ENCODE measurements at places on chromosomes 6 and 20.
A peak's percentile ranks its signal among the peaks of the same experiment; 100 is the strongest.

DNA sequence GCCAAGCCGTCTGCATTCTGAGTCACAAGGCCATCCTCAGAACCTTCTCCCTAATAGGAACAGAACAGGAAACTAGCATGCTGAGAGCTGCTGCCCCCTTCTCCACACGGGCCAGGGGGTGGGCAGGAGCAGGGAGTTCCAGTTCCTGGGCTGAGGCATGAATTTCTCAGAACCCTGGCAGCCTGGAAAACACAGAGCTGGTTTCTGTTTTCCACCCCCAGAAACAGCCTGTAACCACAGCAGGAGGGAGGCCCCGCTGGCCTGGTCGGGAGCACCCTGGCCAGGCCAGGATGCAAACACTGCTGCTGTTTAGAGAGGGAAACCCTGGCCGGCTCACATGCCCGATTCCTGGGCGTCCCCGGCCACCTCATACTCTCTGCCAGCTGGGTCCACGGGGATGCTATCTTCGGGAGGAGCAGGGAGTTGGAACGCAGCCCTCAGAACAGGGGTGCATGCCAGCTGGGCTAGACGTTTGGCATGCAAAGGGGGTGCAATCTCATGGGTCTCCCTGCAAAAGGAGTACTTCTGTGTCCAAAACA, 130.1 kb downstream of the NFATC2 start:
- DNase-seq = peak; percentile 35

DNA sequence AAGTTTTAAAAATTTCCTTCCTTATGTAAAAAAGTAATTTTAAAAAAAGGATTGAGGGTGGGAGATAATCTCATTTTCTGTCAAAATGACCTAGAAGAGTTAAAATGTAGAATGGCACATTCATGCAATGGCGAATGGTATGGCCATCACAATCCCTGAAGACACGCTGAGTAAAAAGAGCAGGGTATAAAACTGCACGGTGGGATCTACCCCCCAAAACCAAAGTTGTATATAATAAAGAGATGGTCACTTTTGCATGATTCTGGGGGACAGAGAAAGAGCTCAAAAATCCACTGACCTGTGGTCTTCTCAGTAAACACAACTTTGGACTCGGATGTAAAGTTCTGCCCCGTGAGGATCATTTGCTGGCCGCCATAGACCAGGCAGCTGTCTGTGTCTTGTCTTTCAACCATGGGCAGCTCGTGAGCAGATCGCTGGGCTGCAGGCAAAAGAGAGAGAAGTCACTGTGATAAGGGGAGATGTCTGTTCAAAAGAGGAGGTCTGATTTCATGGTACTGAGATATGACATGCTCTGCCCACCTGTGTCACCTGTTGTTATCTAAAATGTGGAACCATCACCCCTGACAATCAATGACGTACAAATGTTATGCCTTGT, 88.2 kb downstream of the NFATC2 start:
- DNase-seq = no peak

DNA sequence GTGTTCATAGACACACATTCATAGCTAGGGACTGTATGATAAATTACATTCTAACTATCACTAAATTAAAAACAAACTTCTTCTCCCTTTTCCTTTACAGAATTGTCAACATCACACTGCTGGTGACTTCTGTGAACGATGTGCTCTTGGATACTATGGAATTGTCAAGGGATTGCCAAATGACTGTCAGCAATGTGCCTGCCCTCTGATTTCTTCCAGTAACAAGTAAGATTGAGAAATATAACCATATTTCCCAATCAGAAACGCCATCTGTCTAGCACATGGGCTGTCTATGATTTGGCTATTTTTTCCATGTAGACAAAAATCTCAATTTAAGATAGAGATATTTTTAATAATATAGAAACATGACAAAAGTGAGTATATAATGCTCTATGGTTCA, 367.7 kb downstream of the ARHGAP18 start:
- DNase-seq = no peak

- no peak for DNase-seq
These were observed 467.5 kb upstream of the ADGRB3 start for GRCh38 chr6:68167604-68168003.

GRCh38 chr6:110778333-110778732, 36.9 kb downstream of the CDK19 start:
- no peak for DNase-seq

DNA sequence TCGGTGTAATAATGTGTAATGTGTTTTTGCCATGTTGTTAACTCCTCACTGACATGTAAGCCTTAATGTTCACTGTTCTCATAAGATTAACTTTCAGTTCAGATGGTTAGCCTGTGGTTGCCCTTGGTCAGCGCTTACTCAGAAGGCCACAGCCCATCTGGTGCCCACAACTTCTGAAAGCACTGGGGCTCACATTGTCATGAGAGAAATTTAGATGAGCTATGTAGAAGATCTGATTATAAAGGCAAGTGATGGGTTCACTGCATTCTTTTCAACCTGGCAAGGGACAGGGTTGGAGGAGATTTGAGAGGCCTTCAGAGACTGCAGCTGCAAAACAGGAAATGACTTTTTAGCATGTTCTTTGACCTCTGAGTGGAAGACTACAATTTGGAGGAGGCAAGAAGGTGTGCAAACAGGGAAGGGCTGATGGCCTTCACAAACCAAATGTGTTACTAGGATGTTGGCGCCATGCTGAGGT, 242.3 kb upstream of the SUPT3H start:
- no peak for DNase-seq

DNA sequence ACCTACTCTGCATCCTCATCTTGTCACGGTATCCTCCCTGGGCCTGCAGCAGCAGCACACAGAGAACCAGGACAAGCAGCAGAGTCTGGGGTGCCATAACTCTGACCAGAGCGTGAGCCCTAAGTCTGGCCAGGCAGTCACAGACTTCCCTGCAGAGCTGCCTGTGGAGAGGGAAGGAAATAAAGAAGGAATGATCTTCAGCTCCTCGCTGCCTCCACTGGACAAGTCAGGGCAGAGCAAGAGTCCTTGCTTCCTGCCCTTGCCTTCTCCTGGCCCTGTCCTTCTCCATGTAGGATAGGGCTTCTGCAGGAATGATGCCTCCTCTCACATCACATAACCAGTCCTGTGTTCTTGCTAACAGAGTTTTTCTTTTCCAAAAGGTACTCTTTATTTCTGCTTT, 15.9 kb upstream of the WFDC11 start:
- peak; percentile 73 for DNase-seq

GRCh38 chr6:108194503-108194902, 28.7 kb downstream of the NR2E1 start:
- DNase-seq = no peak

- no peak for DNase-seq
These were observed 87.9 kb upstream of the ZNF217 start for GRCh38 chr20:53681352-53682212.

DNA sequence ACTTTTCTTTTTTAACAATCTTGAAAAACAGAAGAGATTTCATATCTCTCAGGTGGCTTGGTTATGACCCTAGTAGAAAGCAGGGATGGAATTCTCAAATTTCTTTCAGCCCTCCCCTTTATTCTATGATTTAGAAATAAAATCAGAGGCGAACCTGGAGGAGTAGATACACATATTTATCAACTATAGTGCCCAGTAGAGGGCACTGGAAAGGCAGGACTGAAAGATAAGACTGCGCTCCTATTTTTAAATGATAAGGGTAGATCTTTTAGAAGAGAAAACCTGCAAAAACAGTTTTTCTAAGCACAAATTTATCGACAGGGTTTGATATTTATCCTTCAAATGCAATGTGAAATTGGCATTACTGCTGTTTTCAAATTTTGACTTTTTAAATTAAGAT, 1296.6 kb downstream of the EPHA7 start:
- DNase-seq = peak; percentile 9

DNA sequence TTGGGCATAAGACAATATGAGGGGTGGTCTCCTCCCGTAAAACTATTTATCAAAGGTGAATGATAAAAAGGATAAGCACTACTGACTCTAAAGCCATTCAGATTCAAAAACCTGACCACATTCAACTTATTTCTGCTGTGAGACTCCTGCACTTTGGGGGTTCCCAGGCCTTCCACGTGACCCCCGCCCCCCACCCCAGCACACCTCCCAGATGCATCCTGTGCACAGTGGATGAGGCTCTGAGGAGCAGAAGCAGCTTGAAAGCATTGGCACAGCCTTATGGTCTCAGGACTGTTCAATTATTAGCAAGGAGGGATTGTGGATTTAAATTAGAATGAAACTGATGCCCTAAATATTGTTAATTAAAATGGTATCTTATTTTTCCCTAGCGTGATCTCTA, 55.1 kb upstream of the SAMD5 start:
- DNase-seq = no peak

DNA sequence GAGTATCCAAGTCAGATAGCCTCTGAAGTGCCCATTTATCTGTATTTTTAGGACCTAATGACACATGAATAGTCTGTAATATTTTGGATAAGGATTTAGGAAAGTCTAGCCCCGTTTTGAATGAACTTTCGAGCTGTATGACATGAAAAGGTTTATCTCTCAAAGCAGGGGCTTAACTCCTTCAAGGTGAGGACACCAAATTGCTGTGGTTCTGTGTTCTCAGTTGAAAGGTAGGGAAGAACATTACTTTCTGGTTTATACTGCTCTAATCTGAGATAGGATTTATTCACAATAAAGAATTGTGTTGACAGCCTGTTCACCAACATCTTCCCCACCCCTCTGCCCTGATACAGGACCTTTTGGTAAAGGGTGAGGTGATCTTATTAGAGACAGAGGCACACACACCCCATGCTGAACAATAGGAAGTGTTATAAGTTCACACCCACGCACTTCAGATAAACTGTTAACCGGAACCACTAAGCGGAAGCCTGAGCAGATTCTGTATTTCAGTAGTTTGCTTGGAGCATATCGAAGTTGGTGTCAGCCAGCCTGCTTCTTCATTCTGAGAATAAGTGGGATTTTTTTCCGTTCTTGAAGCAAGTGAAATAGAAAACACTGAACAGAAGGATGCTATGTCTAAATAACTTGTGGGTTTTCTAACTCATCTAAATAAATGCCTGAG, 223.3 kb downstream of the TMEM242 start:
- DNase-seq = no peak

DNA sequence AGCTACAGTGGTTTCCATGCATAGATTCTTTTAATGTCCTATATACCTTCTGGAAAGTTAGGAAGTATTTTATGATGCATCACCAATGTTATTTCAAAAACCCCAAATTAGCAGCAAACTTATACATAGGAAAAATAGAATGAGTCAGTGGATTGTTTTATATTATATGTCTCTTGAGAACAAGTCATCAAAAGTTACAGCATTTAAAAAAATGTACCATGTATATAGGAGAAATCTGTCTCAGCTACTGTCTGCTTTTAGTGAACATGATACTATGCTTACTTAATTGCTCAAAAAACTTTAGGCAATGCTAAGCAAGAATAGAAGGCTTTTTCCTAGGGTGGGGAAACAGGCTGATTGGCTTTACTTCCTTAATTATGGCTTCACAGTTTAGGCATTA, 365.3 kb downstream of the SAMD5 start:
- no peak for DNase-seq

GRCh38 chr6:141335477-141336273, 797.0 kb upstream of the GJE1 start:
- DNase-seq = no peak

GRCh38 chr6:158607411-158608170, 37.0 kb downstream of the DYNLT1 start:
- DNase-seq = no peak

DNA sequence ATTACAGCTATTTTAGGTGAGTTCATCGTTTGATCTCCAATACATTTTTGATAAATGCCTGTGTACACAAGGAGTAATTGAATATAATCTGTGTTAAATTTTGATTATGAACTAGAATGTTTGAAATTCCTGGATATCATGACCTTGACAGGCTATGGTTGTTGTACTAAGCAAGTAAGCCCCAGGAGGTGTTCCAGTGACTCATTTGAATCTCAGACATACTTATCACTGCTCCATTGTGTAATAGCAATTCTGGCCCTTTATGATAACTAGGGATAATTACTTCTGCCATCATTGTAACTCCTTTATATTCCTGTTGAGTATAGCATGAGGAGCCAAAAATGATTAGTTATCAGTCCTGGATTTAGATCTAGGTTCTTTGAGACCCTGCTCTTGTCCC, 1424.6 kb upstream of the ADGRB3 start:
- DNase-seq = no peak

DNA sequence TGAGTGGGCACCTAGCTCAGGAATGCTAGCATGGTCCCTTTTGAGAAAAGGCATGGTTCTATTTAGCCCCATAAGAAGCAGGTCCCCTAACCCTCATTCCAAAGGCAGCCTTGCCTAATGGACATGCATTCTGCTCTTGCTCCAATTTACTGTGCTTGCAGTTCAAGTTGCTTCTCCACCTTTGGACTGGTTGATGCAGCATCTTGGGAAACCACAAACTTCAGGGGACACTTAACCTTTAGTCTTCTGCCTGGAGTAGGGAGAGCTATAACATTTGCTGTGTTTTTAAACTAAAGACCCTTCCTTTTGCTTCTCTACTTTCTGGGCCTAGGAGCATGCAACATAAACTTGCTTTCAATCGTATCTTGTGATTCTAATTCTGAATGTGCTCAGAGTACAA, 5.1 kb upstream of the PHF3 start:
- DNase-seq = no peak

DNA sequence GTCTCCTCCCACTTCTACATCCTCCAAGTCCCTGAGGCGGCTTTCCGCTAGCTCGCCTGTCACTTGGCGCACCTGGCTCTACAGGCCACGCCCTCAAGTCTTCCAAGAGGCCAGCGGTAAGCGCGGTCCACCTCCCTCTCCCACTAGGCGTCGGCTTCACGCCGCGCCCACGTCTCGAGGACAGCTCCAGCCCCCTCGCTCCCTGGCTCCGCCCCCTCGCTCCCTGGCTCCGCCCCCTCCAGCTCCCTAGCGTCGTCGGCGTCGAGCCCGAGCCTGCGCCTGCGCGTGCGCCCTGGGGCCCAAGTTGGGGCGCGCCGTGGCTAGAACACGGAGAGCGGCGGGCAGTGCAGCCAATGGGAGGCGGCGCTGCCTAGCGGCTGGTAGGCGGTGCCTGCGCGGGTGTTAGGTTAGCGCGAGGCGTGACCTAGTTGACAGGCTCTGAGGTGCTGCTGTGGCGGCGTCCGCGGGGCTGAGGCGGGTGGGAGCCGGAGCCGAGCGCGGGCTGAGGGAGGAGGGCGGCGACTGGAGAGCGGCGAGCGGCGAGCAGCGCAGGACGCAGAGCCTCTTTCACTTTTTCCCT, at the start of gene MACROD2:
TSS of gene MACROD2 (plus strand) at position 431 of the 580 bp plus-strand sequence.
- DNase-seq = peak; percentile 97
